ENCODE measurements at places on chromosomes 1 and 21.

GRCh38 chr1:42551180-42551579, 88.1 kb downstream of the CCDC30 start:
- DNase-seq: no peak

DNA sequence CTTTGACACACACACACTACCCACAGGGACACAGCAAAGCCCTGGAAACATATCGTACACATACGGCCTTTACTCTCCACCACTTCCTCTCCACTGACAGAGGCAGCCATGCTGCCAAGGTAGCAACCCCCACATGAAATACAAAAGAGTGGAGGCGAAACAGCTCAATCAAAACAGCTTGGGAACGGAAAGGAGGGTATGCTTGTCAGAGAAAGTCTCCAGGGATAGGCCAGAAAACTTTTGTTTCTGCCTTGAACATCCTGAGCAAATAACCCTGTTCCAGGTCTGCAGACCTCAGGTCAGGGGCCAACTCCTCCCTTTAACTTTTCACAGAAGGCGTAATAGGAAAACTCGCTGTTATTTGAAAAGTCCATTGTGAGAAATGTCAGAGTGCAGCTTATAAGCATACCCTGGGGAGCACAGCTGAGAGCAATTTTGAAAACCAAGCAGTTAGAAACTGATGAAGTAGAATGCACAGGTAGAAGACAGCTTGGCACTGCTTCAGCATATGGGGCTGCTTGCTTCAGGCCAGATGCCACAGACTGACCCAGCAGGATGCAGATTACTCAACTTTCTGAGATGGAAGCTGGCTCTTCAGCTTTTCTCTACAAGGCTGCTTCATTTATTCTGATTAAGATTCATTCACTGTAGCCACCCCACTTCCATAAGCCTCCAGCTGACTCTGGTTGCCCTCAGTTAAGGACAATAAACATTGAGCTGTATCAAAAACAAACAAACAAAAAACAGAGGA, 18.0 kb downstream of the KIAA0319L start:
- DNase-seq: no peak

- no peak for DNase-seq
Measured at GRCh38 chr21:34534522-34534921, 22.5 kb upstream of the KCNE1 start.

GRCh38 chr1:42998386-42998785, 39.7 kb upstream of the SLC2A1 start:
- no peak for DNase-seq

DNA sequence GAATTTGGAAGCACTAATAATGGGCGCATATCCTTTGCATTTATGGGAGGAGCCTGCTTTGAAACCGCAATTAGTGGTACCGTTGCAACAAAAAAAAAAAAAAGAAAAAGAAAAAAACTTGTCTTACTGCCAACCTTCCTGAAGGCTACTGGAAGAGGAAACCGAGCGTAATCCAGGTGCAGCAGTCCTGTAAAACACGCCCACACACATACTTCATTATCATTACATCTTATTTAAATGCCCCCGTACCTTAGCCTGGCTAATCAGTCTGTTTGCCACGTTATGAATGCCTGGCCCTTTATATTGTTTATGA, 686 bp upstream of the ZNF281 start:
- no peak for DNase-seq

DNA sequence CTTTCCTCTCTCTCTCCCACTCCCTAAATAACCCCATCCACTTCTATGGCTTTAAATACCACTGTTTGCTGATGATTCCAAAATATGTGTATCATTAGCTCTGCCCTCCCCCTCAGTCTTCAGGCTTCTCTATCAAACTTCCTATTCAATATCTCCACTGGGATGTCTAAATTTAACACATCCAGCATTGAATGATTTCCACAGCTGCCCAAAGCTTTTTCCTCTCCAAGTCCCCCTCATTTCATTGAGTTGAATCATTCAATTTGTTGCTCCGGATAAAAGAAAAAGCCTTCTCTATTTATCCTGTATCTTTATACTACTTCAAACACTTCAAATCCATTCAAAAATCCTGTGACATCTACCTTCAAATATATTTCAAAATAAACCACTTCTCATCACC, 225.0 kb downstream of the SEC16B start:
- no peak for DNase-seq

GRCh38 chr1:81505831-81506230, 294.9 kb upstream of the ADGRL2 start:
- DNase-seq: no peak

GRCh38 chr21:36968976-36969375, 2.5 kb upstream of the HLCS start:
- DNase-seq: no peak

- no peak for DNase-seq
Measured at GRCh38 chr21:30561264-30561895, at the start of gene KRTAP19-7. TSS of gene KRTAP19-7 (minus strand) at chr21:30561314. CDS start at chr21:30561289, 25 bp downstream.

DNA sequence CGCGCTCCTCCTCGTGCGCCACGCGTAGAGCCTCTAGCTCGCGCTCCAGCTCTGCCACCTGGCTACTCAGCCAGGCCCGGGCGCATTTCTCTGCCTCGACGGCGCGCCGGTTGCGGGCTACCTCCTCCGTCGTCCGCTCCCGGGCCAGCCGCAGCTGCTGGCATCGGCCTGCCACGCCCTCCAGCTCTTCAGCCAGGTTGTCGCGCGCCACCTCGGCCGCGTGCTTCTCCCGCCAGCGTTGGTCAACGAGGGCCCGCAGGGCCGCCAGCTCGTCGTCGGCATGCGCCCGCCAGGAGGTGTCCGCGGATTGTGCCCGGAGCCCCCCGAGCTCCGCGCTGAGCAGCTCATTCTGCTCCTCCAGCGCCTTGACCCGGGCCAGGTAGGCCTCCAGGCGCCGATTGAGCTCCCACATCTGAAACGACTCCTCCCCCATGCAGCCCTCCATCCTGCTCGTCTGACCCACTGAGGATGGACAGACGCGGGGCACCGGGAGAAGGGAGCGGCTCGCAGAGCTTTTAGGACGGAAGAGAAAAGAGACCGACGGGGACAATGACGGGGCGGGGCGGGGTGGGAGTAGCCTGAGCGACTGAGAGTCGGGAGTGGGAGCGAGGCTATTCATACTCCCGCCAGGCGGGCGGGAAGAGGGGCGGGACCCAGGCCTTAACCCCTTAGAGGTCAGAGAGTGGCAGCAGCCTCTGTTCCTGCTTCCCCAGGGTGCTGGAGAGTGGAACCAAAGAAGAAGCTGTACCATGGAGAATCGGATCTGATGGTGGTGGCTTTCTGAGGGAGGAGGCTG, at the start of gene NES:
TSS of gene NES (minus strand) at position 588 of the 796 bp plus-strand sequence. CDS start at position 445, 143 bp downstream.
- no peak for DNase-seq

- no peak for DNase-seq
Measured at GRCh38 chr1:24506691-24507381, 4.2 kb downstream of the RCAN3 start.

DNA sequence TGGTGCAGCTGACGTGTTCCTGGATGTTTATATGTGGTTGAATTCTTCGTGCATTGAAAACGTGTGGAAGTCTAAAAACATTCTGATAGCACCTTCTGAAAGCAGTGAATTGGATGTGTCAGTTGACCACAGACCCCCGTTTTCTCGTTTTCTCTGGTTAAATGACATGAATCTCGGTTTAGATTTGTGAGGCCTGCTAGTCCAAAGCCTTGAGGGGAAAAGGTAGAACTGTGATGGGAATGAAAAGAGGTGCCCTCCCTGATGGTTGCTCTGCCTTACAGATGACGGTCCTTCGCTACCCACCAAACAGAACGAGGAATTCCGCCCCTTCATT, 8.9 kb downstream of the RER1 start:
- DNase-seq: no peak

DNA sequence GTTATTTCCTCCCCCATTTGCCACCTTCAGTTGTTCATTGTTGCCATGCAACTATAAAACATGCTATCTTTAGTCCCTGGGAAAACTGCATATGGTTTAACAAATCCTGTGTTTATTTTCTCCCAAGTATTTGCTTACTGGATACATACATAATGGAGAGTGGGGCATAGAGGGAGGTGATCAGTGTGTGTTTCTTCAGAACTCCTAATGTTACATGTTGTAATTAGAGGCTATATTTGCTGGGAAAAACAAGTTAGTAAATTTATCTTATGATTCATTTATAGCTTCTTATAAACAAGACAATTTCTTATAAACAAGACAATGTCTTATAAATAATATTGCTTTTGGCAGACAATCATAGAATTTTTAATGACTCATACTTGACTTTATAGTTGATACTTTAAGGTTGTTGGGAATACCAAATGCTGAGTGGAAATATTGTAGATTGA, 7.3 kb upstream of the GIPC2 start:
- DNase-seq: no peak

Data from activated CD4-positive, alpha-beta T cell treated with anti-CD3 and anti-CD28 coated beads for 24 hours (primary cell).